ENCODE measurements at places on chromosomes 2 and 18.
A peak's percentile ranks its signal among the peaks of the same experiment; 100 is the strongest.

DNA sequence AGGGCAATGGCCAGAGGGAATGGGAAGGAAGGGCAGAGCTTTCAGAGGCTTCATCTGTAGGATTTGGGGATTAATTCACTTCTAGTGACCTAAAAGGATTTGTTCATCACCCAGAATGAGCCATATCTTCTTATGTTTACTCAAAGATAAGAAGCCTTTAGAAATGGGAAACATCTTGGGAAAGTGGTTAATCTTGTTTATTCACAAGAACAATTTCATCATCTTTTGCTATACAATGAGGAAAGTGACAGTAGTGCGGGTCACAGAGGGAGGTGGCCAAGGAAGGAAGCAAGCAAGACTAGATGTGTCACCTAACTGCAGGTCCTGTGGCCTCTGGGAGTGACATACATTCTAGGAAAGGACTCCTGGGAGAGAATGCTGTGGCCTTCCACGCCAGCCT is 140.4 kb upstream of the ALPP start:
- DNase-seq: no peak

DNA sequence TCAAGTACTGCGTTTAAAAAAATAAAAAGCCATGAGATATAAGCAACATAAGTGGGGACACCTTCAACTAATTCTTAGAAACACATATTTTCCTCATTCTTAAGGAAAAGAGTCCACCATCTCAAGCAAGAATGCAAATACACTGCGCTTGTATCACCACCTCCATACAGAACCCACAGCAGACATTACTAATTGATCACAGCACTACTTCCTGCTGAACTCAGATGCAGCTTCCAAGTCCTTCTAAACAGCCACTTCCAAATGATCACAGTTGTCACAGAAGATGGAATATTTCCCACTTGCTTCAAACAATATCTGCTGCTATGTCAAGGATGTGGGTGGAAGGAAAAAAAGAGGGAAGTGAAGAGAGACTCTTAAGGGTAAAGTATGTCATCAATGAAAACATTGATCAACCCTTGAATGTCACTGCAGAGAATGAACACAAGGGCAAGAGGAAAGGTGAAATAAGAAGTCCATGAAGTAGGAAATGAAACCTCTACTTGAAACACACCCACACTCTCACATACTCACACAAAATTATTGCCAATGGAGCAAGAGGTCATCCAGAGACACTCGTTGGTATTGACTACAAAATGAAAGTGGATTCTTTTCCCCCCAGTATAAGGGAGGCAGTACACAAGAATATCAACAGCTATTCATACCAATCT is 22.1 kb downstream of the TGFA start:
- no peak for DNase-seq

- DNase-seq: no peak
Observed at GRCh38 chr18:51522821-51523220, 325.3 kb upstream of the MEX3C start.

DNA sequence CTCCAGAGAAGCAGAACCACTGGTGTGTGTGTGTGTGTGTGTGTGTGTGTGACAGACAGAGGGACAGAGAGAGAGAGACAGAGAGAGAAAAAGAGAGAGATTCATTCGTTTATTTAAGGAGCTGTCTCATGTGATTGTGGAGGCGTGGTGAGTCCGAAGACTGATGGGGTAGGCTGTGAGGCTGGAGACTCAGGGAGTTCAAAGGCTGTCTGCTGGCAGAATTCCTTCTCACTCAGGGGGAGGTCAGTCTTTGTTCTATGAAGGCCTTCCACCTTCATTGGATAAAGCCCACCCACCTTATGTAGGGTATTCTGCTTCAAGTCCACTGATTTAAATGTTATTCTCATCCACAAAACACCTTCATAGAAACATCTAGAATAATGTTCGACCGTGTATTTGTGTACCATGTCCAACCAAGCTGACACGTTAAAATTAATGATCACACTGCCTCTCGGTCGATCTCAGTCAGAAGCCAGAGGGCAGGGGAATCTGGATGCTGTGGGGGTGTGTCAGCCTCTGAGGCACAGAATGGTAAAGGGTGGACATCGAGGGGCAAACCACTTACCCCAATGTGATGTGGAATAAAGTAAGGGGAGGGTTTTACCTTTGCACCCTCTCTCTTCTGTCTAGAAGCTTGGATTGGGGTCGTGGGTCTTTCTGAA is 275.6 kb downstream of the SLC4A3 start:
- no peak for DNase-seq

DNA sequence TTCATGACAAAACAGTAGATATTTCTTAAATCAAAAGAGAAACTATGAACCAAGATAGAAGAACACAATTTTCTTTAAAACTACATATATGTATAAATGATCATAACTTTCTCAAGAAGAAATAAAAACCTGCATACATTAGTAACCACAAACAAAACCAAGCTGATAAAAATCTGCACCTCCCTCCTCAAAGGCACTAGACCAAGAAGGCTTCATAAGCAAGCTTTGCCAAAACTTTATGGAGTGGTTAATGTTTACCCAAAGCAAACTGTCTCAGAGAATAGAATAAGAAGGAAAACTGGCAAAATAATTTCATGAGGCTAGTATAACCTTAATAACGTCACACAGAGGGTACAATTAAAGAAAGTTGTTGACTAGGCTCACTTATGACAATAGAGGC is 138.3 kb downstream of the ZBTB7C start:
- DNase-seq: no peak

DNA sequence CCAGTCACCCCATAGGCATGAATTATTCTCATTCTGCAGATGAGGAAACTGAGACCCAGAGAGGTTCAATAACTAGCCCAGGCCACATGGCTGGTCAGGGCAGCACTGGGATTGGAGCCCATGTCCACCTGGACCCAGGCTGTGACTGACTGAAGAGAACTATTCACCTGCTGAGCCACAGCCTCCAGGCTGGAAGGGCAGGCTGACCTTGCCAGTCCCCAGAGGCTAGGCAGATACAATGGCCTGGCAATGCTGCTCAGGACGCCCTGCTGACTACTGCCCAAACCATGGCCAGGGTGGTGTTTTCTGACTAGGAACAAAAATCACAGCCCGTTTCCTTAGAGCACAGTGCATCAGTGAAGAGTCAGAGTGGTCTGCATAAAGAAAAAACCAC is 36.8 kb downstream of the HS6ST1 start:
- DNase-seq: no peak

DNA sequence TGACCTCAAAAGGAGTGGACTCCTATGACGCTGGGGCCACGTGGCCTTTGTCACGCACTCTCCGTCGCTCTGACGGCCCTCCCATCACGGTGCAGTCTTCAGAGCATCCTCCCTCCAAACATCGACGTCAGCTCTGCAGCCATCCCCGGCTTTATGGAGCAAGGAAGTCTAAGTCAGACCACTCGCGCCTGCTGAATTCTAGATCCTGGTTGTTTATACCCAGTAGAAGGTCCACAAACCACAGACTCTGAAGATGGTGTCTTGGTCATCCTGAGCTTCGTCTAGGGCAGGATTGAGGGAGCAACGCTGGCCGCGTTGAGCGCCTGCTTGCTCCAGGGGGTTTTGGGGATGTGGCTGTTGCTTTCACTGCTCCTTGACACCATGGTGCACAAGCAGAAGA is 228.0 kb upstream of the SALL3 start:
- no peak for DNase-seq

DNA sequence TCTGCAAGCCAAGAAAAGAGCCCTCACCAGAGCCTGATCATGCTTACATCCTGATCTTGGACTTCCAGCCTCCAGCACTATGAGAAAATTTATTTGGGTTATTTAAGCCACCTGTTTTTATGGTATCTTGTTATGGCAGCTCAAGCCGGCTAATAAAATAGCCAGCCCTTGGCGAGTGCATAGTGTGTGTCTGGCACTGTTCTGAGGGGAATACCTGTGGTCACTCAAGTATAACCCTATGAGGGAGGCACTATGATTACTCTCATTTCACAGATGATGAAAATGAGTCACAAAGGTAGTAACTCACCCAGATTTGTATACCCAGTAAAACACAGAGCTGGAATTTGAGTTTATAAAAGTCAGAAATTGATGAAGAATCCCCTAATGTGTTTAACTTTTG is 556.9 kb upstream of the SETBP1 start:
- DNase-seq: no peak

GRCh38 chr2:27086090-27086723 is 365 bp upstream of the KHK start:
- DNase-seq: peak; percentile 96

GRCh38 chr2:40227210-40227609 is 224.7 kb downstream of the SLC8A1 start:
- DNase-seq: no peak

Measured in T-helper 2 cell (primary cell).